Stimulated activated CD8-positive, alpha-beta memory T cell treated with anti-CD3 and anti-CD28 coated beads, Interleukin-4, amount 100 ng/mL, for 24 hours (primary cell): ENCODE measurements at places on chromosomes 11 and 22.

DNA sequence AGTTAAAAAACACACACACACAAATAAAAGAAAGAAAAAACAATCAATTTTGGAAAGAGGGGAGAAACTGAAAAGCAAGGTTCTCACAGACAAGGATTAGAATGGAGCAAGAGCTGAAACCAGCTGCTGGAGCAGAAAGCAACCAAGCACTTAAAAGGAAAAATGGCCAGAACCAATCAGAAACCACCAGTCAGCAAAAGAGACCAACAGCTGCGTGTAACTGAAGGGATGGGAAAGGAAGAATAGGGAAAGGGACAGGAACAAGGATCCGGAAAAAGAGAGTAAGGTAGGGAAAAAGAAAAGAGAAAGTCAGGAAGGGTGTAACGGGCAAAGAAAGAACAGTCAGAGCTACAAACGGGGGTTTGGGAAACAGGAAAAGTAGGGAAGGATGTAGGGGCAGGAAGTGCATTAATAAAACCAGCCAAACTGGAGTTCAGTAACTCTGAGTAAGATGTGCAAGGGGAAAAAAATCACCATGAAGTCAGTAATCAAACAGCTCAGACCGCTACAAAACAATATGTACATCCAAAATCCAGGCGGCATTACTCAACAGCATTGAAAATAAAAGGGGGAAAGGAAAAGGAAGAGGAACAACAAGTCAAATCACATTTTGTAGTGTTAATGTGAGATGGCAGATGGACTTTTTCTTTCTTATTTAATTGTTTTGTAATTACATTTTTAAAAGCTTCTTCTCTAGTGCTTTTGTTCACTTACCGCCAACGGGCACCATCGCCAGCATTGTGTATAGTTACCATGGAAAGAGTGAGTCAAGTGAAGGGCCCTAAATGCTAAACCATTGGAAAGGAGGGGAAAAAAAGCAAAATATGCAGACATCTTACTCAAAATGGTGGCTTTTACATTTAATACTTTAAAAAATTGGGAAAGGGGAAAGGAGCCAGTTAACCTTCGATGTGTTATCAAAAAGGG, 49.2 kb downstream of the APOL5 start:
- DNase-seq, result no peak

DNA sequence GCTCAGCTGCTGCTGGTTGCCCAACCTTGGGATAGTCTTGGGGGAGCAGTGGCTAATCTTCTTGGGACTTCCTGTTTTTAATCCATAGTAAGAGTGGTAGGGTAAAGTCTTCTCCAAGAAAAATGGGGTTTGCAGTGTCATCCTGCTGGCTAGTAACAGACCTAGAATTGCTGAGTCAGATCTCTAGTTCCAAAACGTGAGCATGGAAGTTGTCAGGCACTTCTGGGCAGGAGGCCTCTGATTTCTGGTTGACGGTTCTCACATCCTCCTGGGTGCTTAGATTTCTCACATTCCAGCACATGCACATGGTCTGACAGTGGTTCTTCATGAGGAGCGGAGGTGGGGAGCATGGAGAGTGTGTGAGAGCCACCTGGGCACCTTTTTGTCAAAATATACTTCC, 410.0 kb downstream of the OPCML start:
- no peak for DNase-seq

GRCh38 chr11:106996691-106997090, 21.6 kb downstream of the GUCY1A2 start:
- no peak for DNase-seq

DNA sequence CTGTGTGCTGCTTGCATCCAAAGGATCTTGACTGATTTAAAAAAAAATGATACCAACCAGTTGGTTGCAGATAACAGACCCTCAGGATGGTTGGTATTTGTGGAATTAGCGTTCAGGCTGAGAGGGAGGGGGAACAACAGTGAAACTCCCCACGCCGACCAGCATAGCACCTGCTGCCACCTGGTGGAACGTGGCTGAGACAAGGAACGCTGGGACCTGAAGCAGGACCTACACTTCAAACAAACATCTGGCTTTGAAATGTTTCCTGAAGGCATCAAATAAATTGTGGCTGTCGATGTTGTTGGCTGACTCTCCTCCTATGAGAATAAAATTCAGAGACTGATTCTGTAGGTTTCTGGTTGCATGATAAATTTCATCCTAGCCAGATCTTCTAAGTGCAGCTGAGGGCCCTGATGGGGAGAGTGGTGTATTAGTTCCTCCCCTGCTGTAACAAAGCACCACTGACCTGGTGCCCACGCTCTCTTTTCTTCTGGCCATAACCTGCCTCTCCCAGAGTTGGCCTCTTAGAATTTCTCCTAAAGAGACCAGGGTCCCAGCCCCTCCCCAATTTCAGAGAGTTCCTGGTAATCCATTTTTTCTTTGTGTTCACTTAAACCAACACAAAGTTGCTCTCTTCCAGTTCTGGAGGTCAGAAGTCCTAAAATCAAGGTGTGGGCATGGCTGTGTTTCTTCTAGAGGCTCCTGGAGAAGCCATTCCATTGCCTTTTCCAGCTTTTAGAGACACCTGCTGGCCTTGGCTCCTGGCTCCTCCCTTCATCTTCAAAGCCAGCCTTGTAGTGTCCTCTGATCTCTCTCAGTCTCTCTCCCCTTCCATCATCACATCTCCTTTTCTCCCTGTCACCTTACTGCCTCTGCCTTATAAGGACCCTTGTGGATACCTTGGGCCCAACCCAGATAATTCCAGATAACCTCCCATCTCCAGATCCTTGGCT, 17.3 kb downstream of the APOL2 start:
- peak; percentile 32 for DNase-seq

- no peak for DNase-seq
Observed at GRCh38 chr11:92855607-92856405, 113.6 kb upstream of the MTNR1B start.

GRCh38 chr22:47309476-47309875, 547.0 kb downstream of the TBC1D22A start:
- DNase-seq, result no peak

DNA sequence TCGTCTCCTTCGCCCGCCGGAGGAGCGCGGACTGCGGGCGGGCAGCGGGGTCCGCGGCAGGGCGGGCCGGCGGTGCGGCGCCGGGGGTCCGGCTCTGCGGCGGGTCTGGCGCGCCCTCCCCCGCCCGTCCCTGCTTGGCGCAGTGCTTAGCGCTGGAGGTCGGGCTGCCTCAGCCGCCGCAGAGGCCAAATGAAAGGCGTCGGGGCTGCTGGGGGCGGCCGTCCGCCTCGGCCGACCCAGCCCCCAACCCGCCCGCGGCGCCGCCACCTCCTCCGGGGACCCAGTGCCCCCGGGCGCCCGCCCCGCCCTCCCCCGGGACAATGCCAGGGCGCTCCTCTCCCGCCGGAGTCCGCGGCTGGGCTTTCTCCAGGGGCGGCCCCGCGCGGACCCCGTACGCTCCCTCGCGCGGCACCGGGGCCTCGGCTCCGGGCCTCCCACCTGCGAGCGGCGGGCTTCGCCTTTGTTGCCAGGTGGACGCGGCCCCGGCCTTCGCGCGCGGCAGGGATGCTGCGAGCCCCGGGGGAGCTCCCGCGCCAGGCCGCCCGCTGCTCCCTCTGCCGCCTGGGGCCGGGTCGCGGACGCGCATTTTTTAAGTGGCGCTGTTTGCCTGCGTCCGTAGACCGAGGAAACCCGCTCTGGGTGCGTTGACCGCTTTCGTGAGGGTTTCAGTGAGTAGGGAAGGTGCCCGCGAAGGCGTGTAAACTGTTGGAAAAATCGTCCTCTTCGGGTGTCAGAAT, 583 bp downstream of the APLP2 start:
- DNase-seq, result peak; percentile 33

DNA sequence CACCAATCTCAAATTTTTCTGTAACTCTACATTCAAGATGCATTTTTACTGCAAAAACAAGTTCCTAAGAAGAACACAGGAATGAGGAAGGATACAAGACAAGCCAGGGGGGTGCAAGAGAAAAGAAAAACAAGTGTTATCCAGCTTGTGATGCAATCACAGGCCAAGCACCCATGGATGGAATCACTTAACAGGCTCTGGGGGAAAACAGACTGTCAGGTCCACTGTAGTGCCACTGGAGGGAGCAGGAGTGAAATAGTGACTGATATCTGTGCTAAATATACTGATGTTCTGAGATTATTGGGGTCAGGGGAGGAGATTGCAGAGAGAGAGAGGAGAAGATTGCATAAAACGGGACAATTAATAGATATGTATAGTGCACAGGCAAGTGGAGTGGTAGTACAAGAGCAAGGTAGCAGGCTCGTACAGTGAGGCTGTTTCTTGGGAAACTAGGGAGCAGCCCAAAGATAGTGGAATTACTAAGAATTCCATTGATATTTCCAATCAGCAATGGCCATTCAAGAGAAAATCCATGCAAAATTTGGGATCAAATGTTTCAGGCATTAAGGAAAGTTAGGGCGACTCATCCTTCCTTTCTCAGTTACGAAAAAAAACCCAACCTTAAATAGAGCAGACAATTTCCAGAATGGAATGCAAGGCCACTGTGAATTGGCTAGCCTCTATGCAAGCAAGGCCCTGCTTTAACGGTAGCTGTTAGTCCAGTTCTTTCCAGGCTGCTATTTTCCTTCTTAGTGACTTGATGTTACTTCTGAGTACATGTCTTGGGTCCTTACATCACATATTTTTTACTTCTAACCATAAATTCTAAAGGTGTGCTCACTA, 52.2 kb upstream of the CEP126 start:
- no peak for DNase-seq

DNA sequence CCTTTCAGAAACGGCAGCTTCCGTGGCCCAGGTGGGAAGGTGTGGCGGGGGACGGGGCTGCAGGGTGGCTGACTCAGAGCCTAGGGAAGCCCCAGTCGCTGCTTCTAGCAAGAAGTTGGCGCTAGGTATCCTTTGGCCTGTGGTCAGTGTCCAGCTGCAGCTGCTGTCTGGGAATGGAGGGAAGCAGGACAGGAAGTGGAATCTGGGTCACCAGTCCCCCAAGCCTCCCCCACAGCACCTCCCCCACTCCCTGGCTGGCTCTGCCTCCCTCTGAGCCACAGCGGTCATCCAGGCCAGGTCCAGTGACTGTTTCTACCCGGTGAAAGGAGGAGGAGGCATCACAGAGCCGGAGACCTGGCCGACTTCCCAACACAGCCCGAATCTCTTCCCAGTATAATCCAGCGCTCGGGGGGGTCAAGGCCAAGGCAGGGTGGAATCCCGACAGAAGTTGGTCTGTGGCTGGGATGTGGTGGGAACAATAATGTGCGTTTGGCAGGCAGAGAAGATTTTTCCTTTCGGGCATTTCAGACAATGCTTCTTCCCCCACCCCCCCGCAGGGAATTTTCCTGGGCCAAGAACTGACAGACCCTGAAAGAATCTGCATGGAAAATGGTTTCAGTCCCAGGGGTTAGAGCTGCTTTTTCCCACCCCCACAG, 45.1 kb downstream of the C11orf96 start:
- DNase-seq, result no peak

GRCh38 chr11:47161134-47161854, 15.4 kb downstream of the ARFGAP2 start:
- DNase-seq, result no peak

GRCh38 chr11:2724653-2725367, 25.0 kb upstream of the KCNQ1OT1 start:
- no peak for DNase-seq

- DNase-seq, result no peak
Observed at GRCh38 chr22:26845021-26845743, 187.8 kb downstream of the MIAT start.

DNA sequence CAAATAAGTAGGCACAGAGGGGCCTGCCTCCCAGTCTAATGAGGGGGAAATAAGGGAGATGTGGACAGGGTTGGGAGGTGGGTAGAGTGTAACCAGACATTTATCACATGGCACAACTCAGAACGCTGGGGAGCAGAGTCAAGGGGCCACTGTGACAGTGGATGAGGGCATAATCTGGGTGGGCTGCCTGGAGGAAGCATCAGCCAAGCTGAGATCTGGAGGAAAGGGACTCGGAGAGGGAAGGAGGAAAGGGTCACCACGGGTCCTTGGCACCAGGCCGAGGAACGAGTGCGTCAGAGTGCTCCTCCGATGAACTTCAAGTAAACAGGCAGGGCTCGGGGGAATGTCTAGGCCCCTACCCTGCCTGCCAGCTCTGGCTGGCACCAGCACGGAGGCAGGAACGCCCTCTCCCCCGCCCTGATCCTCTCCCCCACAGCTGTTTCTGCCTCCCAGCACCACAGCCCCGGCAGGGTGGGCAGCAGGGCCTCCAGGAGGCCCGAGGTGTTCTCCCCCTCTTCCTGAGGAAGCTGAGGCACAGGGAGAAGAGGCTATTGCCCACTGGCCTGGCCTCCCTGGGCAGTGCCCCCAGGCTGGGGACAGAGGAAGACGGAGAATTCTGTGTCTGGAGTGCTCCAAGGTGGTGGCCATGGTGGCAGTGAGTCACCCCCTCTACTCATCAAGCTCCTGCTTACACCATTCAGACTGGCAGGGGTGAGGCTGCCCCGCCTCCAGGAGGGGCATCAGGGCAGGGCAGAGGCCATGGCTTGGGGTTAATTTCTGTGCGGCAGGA, 4.2 kb downstream of the ALDH3B1 start:
- no peak for DNase-seq

- no peak for DNase-seq
Observed at GRCh38 chr11:110850846-110851245, 138.6 kb upstream of the ARHGAP20 start.

- no peak for DNase-seq
Observed at GRCh38 chr11:34454308-34455032, 15.7 kb downstream of the CAT start.

DNA sequence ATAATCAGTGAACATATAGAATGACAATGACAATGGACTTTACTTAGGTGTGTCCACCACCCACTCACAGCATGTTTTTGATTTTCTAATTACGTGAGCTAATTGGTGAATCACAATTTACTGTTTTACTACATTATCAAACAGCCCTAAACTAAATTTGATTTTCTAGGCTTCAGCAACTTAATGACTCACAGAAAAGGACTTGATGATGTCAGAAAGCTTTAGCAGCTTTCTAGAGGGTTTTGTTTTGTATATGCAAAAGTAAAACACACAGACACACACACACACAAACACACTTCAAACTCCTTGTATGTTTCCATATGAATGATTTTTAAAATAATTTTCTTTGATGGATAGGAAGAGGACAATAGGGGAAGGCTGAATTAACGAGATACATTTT, 878.6 kb upstream of the CCDC90B start:
- no peak for DNase-seq

DNA sequence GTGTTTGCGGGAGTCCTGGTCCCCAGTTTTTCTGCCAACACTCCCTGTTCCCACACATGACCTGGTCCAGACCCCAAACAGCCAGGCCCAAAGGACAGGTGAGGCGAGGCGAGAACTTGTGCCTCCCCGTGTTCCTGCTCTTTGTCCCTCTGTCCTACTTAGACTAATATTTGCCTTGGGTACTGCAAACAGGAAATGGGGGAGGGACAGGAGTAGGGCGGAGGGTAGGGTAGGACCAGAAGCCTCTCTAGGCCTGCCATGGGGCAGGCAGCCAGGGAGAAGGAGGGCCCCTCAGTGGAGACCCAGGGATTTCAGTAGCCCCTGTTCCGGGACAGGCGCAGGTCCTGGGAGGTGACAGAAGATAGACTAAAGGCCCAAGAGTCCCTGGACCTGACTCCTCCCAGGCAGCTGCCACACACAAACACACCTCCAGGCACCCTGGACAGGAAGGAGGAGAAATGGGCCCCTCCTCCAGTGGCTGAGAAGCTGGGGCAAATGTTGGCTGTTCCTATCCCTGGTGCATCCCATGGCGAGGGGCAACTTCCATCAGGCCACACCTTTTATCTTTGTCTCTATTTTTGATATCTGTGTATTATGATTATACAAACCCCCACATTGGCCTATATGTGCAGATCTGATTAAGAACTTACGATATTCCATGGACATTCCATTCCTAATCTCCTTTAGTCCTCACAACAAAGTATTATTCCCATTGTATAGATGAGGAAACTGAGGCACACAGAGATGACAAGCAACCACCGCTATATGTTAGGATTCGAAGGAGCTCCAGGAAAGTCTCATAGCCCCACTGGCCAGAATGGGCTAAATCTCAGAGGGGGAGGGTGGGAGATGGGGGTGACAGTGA, 626 bp upstream of the F2 start:
- DNase-seq, result no peak
